Right lobe of liver (tissue), 6 donors: ENCODE measurements at places on chromosomes 11 and 22.

- DNase-seq, result no peak
These were observed 1.9 kb upstream of the CTSF start for GRCh38 chr11:66570079-66570849.

DNA sequence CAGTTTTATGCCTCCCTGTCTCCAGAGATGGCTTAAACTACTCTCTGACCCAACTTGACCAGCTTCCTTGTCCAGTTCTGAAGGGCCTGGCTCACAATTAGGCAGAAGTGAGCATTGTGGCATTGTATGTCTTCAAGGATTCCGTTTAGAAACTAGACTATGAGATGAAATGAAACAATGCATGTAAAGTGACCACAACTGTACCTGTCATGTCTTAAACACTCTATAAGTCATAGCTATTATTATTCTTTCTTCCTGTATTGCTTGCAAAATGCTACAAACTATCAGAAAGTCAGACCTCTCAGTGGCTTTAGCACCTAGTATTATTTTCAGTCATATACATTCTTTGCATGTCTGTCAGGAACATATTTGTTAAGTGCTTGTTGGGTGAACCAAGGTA is 127.9 kb upstream of the MTMR2 start:
- DNase-seq, result no peak

- no peak for DNase-seq
These were observed 256.4 kb upstream of the SESN3 start for GRCh38 chr11:95487391-95487790.

GRCh38 chr11:58531865-58532341 is 24.0 kb upstream of the OR5B21 start:
- no peak for DNase-seq

- DNase-seq, result no peak
These were observed 144.9 kb downstream of the BCR start for GRCh38 chr22:23325183-23325582.
